ENCODE measurements at places on chromosomes 6 and 20. TPM values are rescaled to one million over a fixed set of nuclear protein-coding genes. Genes with fewer than 3 reads are reported as not detected.

CST3 gene
- total RNA-seq, result 0.55 TPM

DNA sequence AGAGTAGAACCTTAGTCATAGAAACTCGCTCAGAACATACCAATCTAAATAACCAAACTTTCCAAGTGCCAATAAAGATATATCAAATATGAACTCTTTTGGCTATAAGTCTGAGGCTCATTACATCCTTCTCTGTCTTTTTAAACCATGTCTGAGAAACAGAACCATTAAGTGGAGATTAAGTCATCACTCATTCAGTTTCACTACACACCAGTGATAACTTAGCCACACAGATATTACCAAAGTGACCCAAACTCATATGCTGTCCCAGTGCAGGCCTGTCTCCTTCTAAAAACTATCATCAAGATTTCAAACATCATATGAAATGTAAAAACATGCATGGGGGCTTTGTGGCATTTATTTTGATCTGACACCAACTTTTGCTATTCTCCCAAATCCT lies 12.0 kb downstream of the GCLC start:
- no peak for DNase-seq

MYBL2 gene
- 73.5 TPM for total RNA-seq

DNA sequence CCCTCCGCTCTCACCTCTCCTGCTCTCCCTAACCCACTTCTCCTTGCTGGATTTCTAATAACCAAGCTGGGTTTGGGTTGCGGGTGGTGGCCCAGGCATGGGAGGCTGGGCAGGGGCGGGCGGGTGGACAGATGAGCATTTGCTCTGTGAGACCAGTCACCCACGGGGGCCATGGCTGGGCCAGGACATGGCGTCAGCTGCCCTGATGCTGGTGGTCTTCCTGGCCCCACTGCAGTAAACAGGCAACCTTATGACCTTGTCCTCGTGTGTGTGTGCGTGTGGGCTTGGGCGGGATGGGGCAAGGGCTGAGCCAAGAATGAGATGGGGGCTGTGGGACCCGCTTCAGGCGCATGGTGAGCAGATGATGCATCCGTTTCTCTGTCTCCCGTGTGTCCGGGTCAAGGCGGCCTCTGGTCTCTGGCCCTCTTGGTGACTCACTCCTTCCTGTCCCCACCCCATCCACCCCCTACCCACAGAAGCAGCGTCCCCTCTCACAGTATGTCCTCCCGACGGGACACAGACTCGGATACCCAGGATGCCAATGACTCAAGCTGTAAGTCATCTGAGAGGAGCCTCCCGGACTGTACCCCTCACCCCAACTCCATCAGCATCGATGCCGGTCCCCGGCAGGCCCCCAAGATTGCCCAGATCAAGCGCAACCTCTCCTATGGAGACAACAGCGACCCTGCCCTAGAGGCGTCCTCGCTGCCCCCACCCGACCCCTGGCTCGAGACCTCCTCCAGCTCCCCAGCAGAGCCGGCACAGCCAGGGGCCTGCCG lies 41.4 kb upstream of the MYL9 start:
- DNase-seq, result no peak

- no peak for DNase-seq
These were observed 36.0 kb downstream of the TAF8 start for GRCh38 chr6:42086046-42087035.

DNA sequence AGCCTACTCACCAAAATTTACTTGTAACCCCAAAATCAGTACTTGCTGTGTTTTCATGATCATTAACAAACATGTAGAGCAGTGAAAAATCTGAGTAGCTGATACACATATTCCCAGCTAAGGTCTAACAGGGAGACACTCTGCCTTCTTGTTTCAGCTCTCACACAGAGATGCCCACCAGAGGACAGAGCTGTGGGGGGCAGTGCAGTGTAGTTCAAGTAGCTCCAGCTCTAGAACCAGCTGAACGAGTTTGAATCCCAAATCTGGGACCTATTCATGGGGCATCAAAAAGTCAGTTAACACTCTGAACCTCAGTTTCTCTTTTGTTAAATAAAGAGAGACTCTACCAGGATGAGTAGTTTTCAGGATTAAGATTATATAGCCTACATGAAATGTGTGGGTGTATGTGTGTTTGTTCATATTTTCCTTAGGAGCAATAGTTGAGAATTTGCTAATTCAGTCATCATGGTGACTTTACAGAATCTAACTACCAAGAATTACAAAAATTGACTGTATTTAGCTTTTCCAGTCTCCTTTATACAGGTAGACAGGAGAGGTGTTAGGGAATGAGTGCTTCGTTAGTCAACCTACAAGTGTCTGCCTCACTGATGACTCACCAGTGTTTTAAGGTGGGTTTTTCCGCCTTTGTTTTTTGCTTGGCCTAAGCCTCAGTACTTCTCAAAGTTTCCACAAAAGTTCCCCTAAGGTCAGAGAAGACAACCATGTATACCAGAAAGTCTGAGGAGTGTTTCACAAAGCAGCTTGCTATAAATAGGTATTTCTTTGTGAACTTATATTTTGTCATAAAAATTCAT lies 164.0 kb upstream of the RUNX2 start:
- DNase-seq, result no peak

DNA sequence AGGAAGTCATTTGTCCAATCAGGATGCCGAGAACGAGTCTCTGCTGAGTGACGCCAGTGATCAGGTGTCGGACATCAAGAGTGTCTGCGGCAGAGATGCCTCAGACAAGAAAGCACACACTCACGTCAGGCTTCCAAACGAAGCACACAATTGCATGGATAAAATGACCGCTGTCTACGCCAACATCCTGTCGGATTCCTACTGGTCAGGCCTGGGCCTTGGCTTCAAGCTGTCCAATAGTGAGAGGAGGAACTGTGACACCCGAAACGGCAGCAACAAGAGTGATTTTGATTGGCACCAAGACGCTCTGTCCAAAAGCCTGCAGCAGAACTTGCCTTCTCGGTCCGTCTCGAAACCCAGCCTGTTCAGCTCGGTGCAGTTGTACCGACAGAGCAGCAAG lies 281.5 kb downstream of the TSHZ2 start:
- DNase-seq, result no peak

CALHM5 gene
- total RNA-seq, result not detected

SLC39A7 gene
- 52.8 TPM for total RNA-seq

PET117 gene
- 12.5 TPM for total RNA-seq

DNA sequence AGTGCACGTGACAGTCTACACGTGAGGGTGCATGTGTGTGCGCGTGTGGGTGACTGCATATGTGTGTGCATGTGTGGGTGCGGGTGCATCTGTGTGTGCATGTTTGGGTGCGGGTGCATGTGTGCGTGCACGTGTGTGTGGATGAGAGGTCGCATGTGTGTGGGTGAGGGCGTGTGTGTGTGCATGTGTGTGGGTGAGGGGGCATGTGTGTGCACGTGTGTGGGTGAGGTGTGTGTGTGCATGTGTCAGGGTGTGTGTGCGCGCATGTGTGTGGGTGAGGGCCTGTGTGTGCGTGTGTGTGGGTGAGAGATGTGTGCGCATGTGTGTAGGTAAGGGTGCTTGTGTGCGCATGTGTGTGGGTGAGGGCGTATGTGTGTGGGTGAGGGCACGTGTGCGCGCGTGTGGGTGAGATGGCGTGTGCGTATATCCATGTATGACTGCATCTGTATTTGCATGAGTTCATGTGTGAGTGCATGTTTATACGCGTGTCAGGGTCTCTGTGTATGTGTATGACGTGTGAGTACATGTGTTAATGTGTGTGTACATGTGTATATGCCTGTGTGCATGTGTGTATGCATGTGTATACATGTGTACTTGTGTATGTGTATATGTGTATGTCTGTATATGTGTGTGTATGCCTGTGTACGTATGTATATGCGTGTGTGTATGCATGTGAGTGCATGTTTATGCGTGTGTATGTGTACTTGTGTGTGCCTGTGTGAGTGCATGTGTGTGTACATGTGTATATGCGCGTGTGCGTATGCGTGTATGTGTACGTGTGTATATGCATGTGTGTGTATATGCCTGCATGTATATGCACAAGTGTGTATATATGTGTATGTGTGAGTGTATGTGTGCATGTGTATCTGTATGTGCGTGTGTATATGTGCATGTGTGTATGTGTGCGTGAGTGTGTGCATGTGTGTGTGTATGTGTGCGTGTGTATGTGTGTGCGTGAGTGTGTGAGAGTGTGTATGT lies 4.1 kb upstream of the LIME1 start:
- DNase-seq, result no peak

CFB gene
- 0.58 TPM for total RNA-seq

FYN gene
- 201 TPM for total RNA-seq

SDCBP2 gene
- 3.2 TPM for total RNA-seq

- DNase-seq, result no peak
These were observed 67.1 kb downstream of the EDN1 start for GRCh38 chr6:12356983-12357972.

DNA sequence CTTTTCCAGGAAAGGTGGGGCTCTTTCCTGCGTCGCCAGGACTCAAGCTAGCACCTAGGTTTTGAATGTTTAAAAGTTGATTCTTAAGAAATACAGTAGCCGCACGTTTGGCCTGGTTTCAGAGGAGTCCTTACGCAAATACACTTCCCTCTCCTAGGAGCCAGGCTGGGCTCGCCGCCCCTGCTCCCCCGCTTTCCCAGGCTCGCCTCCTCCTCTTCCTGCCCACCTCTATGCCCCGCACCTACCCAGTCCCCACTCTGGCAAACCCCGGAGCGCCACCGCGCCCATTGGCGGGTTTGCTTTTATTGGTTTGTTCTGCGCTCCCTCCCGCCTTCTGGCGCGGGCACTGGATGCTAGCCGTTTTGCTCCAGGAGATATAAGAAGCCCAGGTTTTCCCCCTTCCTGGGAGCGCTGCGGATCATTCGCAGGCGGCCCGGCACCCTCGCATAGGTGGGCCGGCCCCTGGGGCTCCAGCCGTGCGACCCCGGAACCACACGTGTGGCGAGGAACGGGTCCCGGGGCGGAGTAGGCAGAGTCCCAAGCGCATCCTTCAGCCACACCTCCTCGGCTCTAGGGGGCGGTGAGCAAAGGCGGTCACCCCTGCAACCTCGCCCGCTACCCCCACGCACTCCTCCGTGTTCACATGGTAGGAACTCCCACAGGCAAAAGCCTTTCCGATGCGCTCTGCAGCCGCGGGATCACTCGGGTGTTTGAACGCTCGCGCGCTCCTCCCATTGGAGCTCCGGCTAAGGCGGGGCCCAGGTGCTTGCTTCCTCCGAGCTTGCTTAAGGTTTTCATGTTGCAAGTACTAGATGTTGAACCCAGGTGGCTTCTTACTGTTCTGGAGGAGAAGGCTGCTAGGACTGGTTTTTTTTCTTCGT lies 119.0 kb downstream of the RTN4IP1 start:
- peak; percentile 83 for DNase-seq

INSM1 gene
- not detected for total RNA-seq

MATN4 gene
- 1.5 TPM for total RNA-seq

DNA sequence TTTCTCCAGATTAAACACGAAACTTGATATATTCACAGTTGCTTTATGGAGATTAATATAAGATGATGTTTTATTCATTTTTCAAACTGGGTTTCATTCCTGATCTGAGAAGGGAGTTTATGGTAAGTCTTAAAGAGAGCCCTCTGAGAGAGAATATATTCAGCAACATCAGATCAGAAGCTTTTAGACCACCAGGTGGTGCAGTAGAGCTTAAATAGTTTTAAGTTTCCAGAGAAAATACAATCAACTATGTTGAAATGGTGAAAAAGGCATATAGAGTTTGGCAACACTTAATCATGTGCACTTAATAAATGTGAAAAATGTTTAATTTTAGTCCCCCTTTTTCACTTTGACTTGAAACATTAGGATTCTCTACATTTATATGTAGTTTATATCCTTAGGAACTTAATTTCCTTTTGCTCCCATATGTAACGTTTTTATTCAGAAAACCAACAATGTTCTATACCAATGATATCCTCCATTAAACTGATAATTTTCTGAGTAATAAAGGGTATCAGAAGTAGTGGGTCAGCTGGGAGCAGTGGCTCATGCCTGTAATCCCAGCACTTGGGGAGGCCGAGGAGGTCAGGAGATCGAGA lies 86.4 kb upstream of the CLDN20 start:
- peak; percentile 34 for DNase-seq

DEFB132 gene
- total RNA-seq, result not detected

DNA sequence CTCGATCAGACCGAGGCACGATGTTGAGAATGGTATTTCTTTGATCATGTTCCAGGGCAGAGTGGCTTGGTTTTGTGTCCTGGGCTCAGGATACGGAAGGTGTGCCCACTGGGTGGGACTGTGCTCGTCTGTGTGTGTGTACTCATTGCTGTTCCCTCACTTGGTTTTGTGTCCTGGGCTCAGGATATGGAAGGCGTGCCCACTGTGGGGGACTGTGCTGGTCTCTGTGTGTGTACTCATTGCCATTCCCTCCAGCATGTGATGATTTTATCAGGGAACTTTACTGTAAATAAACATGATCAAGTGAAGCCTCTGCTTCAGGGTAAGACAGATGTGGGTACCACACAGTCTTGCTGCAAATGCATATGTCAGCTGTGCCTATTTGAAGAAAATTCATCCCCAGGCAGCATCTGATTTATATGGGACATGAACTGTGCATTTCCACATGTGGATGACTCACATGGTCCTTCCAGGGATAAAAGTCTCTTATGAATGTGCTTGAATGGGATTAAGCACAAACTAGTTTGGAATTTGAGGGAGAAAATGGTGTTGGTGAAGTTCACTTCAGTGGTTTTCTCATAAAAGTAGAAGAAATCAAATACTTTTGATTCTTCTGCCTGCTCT lies 274.3 kb downstream of the QKI start:
- DNase-seq, result no peak

- DNase-seq, result no peak
These were observed 103.3 kb upstream of the PLN start for GRCh38 chr6:118444796-118445195.

DNA sequence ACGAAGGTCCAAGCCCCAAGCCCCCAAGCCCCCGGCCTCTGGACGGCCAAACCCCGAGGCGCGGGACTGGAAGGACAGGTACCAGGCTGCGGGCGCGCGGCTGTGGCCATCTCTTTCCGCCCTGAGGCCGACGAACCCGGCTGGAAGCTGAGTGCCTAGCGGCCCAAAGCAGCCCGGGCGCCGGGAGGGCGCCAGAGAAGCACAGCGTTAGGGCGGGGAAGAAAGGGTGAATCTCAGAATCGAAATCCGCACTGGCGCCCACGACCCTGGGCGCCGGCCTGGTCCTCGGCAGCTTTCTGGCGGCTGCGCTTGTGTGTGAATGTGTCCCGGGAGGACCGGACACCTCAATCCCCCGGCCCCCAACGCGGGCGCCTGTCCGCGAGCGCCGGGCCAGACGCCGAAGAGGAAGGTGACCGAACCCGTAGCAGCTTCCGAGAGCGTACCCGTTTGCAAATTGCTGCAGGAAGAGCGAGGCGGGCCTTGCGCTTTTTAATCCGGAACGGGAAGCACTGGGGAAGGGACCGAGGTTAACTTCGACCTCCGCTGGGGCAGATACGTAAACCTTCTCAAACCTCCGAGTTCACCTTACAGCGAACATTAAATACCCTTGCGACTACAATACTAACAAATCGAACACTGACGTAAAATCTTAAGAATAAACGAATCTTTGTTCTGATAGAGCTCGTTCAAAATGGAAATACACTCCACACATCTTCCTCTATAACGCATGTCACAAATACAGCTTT lies 2.9 kb downstream of the NRN1 start:
- peak; percentile 44 for DNase-seq

HUS1B gene
- 0.78 TPM for total RNA-seq

TFAP2C gene
- total RNA-seq, result not detected
